Mammary epithelial cell (primary cell): ENCODE measurements at places on chromosomes 13 and 19. TPM values are rescaled to one million over a fixed set of nuclear protein-coding genes. Genes with fewer than 3 reads are reported as not detected.

The ACER1 gene
- not detected for total RNA-seq

The CCDC8 gene
- 50.1 and 94.6 TPM in 2 replicates for total RNA-seq

The CCDC124 gene
- total RNA-seq, result 100 and 136 TPM in 2 replicates

The PTGER1 gene
- total RNA-seq, result 0.56 and 0.69 TPM in 2 replicates

The CFAP97D2 gene
- not detected for total RNA-seq

The VSTM2B gene
- not detected for total RNA-seq

The UNC13A gene
- not detected for total RNA-seq

The GET3 gene
- total RNA-seq, result 74.5 TPM

- DNase-seq, result no peak
Observed at GRCh38 chr19:18733196-18733647, 49.7 kb downstream of the CRTC1 start.

- DNase-seq, result no peak
Observed at GRCh38 chr19:39247701-39248664, 673 bp downstream of the IFNL4 start.

- no peak for DNase-seq
Observed at GRCh38 chr19:46862503-46862834, 1.7 kb downstream of the ARHGAP35 start.

GRCh38 chr19:50263176-50263575 lies 59.8 kb downstream of the MYH14 start:
- no peak for DNase-seq

- DNase-seq, result no peak
Observed at GRCh38 chr13:67238861-67239260, 8.7 kb upstream of the PCDH9 start.

DNA sequence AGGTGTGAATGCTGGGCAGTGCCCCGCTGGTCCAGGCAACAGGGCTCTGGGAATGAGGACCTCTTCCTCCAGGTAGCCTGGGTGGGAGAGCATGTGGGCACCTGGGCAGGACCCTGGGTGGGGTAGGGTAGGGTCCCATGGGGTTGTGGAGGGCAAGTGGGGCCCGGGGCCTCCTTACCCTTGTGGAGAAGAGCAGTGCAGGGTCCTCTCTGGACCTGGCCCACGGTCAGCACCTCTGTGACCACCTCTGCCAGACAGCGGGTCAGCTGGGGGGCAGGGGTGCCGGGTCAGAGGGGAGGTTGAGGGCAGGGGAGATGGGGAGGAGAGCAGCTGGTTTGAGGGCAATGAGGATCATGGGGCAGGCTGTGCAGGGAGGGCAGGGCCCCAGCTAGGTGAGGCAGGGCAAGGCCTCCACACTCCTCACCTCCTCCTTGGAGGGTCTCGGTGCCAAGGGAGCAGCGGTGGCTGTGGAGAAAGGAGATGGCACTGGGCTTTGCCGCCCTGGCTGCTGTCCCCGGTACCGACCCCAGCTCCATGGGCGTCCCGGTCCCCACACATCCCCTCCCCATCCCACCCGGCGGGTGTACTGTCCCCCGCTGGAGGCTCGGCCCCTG lies 491 bp downstream of the CCER2 start:
- DNase-seq, result no peak

GRCh38 chr19:55257461-55258420 lies 1.1 kb downstream of the PPP6R1 start:
- DNase-seq, result peak; percentile 35

- DNase-seq, result no peak
Observed at GRCh38 chr13:68834375-68834774, 1273.3 kb upstream of the ATXN8OS start.

DNA sequence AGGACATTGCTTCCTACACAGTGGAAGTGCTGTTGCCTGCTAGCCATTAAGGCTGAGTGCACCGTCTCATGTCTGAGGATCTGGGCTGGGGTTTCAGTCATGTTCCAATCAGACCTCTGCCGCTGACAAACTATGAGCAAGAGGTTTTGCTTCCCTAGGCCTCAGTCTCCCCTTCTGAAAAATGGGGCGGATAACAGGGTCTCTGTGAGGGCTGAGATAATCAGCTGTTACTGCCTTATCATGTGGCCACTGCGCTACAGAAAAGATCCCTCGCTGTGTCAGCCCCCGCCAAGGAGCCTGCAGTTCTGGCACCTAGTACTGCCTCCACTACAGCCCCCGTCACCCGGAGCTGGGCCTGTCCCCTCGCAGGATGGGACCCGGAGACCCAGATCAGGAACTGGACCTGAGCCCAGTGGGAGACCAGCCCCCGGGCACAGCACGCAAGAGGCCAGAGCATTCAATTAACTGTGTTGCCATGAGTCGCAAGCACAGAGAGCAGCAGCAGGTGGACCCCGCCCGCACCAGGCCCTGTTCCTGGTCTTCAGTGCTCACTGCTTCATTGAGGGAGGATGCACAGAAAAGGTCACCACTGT lies 3.0 kb upstream of the PNKP start:
- no peak for DNase-seq

DNA sequence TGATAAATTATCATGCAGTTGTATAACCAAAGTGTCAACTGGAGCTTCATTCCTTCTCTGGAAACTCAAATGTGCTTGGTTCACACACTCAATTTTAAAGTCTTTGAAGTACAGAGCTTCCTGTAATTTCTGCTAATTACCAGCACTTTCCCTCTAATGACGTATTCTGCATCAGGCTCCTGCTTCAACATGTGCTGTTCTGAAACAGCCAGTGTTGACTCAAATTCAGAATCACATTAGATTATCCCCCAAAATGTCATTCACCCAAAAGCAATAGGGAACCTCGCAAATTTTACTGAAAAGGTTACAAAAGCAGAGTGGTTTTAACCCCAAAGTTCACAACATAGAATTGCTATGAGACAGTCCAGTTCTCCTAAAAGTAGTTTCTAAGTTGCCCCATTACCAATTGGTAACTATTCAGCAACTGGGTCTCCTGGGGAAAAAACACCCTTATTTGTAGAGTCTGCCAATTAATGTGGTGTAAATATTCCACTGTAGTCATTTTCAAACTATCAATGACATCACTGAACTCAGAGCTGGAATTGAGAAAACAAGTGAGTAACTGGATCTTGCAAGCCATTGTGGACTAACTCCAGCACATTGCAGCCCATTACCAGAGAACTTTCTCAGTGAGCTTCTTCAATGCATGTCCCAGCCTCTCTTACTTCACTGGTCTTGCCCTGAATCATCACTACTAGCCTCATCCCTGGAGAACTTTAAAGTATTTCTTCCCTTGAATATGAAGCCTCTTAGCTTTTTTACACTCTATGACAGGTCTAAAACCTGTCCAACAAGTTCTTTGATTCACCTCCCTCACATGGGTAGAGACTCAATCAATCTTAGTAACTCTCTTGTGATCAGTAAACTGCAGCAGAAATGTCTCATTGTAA lies 955.4 kb downstream of the EFNB2 start:
- peak; percentile 83 for DNase-seq

DNA sequence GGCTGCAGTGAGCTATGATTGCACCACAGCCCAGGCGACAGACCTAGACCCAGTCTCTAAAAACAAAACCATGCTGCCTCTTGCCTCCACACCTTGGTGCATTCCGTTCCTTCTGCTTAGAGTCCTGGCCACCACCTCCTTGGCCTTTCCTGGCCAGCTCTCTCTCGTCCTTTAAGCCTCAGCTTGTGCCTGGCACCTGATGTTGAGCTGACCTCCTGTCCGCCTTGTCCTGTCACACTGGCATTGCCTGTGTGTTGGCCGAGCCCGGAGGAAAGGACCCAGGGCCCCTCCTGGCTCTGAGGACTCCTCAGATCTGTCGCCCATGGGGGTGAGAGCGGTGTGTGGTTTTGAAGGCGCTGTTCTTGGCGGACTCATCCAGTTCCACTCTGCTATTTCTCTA lies 143.3 kb downstream of the STK24 start:
- DNase-seq, result no peak

DNA sequence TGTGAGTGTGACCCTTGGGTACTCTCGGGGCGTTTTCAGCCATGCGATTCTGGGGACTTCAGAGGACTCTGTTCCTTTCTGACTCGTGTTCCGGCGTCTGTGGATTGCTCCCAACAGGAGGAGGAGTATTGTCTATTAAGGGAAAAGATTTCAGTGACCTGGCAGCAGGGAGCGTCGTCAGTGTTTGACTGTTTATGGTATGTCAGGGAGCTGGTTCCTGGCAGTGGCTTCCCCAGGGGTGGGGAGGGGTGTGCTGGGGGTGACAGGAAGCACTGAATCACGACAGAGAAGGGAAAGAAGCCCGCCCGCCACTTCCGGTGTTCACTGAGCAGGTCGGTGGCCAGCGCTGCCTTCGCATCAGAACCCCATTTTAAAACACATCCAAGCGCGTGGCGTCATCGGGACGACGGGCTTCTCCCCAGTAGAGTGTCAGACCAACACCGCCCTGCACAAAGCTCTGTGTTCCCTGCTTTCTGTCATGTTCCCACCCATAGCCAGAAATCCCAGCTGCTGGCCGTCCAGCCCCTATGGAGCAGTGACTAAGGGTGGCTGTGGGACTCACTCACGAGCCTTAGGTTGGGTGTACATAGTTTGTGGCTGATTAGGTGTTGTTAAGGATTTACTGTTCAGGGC lies 33.8 kb downstream of the COL4A2 start:
- DNase-seq, result peak; percentile 53

DNA sequence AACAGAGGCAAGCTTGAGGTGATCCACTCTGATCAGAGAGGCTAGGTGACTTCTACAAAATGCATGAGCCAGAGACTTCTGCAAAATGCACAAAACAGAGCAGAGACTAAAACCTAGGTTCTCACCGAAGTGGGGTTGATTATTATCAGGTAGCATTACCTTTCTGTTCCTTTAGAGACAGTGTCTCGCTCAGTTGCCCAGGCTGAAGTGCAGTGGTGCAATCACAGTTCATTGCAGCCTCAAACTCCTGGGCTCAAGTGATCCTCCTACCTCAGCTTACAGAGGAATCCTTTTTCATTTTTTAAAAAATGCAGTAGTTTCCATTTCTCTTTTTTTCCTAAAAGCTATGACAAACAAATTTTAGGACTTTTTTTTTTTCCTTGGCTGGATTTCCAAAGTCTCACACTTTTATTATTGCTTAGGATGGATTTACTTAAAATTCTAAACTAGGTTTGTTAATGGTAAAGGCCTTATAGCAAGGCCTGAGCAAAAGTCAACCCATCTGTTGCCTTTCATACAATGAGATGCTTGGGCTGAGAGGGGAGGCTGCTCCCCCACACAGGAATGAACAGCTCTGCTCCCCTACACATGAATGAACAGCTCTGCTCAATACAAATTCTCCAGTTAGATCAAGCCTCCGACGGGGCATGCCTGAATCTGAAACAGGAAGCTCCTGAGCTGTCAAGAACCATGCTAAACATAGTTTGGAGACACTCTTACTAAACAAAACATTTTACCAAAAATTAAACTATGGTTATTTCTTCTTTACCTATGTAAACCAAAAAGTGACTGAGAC lies 18.8 kb upstream of the TNFRSF19 start:
- no peak for DNase-seq

GRCh38 chr13:103276775-103277498 lies 210.7 kb upstream of the SLC10A2 start:
- no peak for DNase-seq

DNA sequence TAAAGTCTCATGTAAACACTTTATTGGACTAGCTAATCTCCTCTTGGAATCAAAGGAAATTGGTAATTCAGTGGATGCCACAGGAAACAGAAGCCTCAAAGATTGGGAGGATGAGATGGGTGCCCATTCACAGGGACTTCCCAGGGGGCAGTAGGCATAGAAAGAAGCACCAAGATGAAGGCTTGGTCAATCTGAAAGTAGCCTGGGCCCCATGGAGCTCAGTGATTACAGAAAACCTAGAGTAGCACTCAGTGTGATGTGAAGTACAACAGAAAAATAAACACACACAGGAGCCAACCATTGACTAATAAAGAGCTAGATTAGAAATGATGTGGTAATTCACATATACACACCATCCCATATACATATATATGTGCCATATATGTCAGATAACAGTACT lies 560.6 kb downstream of the TBC1D4 start:
- DNase-seq, result no peak

DNA sequence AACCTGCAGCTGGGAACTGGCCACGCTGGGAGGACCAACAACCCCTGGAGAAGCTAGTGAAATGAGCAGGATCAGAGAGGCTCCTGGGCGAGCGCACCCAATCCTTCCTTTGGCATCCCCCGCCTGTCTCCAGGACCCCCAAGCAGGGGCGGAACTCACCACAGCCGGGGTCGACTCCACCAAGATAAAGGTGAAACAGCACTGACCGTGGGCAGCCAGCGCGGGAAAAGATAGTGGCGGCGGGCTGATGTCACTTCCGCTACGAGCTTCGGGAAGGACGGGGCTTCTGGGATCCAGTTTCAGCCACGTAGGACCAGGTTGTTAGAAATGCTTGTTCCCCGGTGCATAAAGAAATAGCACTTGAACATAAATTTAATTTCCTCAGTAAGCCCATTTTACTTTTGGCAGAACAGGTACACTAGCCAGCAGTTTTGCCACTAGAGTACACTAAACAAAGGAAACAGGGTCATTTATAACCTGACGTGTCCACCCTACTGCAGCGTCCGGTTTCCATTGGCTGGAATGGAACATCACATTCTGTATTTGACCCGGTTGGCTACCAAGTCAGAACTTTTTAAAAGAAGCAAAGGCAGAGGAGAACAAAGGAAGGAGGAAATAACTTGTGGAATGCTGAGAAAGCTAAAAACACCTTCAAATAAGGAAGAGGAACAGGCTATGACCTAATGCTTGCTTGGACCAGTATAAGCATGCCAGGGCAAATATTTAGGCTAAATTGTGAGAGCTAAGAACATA lies 25.5 kb upstream of the ZNF562 start:
- DNase-seq, result no peak

GRCh38 chr13:64540468-64540867 lies 2689.7 kb downstream of the PCDH9 start:
- no peak for DNase-seq

DNA sequence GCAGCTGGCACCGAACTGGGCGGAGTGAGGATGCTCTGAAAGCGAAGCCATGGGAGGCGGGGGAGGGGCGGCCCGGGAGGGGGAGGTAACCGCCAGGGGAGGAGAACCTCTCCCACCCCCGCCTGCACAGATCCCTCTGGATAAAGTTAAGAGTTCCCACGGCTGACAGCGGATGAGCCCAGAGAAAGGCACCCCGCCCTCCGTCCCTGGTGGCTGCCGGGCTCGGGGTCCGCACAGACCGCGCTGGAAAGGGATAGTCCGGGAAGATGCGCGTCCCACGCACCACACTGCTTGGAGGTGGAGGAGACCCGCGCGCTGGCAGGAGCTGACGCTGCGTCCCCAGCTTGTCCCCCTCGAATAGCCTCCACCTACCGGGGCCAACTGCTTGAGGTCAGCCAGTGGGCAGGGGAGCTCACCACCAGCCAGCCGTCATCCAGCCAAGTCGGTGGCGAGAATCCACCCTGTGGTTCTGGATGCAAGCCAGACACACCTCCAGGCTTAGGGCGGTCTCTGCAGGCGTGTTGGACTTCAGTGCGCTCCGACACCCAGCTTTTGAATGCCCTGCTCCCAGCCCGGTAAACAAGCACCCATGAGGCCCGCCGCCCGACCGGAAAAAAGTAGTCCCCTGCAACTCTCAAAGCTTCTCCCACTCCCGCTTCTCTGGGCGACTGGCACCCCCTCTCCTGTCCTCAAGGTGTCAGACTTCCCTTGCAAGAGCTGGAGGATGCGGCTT lies at the start of gene TRPC4:
TSS of gene TRPC4 (minus strand) at position 17 of the 733 bp plus-strand sequence. CDS start 86,439 bp downstream, outside the sequence.
- peak; percentile 58 for DNase-seq

- DNase-seq, result no peak
Observed at GRCh38 chr19:663682-664117, 686 bp upstream of the RNF126 start.
